Stimulated activated CD8-positive, alpha-beta memory T cell treated with anti-CD3 and anti-CD28 coated beads, Interleukin-4, amount 100 ng/mL, for 4 hours (primary cell): ENCODE measurements at places on chromosomes 2 and 18.

DNA sequence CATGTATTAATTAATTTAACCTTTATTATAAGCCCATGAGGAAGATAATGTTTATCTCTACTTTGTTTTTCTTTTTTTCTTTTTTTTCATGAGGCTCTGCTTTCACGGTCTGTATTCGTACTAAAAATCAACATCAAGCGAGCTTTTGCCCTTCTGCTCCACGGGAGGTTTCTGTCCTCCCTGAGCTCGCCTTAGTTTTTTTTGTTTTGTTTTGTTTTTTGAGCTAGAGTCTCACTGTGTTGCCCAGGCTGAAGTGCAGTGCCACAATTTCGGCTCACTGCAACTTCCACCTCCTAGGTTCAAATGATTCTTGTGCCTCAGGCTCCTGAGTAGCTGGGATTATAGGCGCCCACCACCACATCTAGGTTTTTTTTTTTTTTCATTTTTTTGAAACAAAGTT is 29.9 kb upstream of the BMPR2 start:
- no peak for DNase-seq

- no peak for DNase-seq
Observed at GRCh38 chr2:98350411-98350810, 4.2 kb downstream of the CNGA3 start.

GRCh38 chr2:31664949-31665724 is 84.4 kb upstream of the SRD5A2 start:
- no peak for DNase-seq

- no peak for DNase-seq
Observed at GRCh38 chr2:140654565-140654964, 1476.3 kb downstream of the LRP1B start.

DNA sequence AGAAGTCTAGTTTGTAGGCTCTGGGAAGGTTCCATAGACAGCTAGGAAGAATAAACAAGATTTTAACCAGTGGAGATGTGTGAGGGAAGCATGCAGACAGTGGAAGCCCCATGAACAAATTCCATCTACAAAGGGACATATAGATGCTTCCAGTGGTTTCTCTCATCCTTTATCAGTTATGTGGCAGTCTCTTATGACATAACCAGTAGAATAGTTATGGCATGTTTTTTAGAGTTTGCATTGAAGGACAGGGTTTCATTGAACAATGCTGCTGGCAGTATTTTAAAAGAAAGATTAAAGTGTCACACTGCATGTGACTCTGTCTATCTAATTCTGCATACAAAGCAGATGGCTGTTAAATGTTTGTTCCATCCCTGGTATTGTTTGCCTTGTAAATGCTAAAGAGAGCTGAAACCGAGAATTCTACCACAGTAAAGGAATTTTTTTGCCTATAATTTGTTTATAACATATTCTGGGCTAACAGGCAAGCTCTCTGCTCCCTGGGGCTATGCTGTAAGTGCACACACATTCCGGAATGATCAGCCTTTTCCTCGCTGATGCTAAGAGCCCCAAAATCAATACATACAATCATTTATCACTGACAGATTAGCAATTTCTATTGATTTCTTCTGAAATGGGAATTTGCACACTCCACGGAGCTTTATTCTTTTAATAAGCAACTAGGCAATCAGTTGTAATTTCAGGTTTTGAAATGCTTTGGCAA is 76.8 kb upstream of the PELI1 start:
- no peak for DNase-seq

DNA sequence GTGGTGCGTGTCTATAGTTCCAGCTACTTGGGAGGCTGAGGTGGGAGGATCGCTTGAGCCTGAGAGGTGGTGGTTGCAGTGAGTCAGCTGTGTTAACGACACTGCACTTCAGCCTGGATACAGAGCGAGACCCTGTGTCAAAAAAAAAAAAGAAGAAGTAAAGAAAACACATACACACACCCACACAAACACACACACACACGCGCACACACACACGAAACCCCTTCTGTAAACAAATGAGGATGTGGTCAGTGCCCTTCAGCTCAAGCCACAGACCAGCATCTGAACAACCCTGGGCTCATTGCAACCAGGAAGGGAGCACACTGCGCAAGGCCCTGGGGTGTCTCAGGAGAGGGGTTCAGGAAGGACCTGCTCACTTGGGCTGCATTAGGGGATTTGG is 47.9 kb upstream of the KCNF1 start:
- DNase-seq, result no peak

DNA sequence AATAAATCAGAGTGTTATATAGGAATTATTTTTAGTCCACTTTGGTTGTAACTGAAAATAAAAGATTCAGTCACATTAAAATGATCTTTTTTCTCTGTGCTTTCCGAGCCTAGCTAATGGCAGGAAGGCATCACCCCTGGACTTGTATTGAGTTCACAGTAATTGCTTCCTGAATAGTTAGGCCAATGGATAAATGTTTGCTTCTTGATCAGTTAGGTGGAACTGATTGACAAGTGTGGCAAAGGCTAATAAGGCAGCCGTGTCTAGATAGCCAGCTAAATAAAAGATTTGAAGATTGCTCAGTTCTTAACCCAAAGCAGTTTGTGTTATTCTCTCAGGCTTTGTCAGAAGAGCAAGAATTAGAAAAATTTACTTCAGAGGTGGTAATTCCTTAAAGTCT is 20.8 kb downstream of the FAM171B start:
- DNase-seq, result no peak

GRCh38 chr2:174824068-174824467 is 59.8 kb upstream of the CHRNA1 start:
- DNase-seq, result no peak

GRCh38 chr2:238802957-238803356 is 44.9 kb upstream of the TWIST2 start:
- no peak for DNase-seq

GRCh38 chr2:128369108-128369555 is 50.5 kb upstream of the HS6ST1 start:
- no peak for DNase-seq

DNA sequence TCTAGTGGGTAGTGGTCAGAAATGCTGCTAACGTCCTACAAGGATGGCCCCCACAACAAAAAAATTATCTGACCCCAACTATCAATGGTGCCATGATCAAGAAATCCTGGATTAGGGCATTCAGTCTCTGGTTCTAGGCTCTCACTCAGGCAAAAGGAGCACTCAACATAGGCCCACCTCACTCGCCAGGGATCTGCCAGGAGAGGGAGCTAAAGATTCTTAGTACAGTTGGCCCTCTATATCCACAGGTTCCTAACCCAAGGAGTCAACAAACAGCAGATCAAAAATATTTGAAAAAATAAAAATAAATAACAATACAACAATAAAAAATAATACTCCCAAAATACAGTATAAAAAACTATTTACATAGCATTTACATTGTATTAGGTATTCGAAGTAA is 10.0 kb downstream of the SLC4A5 start:
- DNase-seq, result no peak

- DNase-seq, result no peak
Observed at GRCh38 chr2:234579231-234579962, 82.5 kb upstream of the ARL4C start.

GRCh38 chr2:27296481-27296880 is 11.8 kb downstream of the UCN start:
- DNase-seq, result no peak

- DNase-seq, result no peak
Observed at GRCh38 chr18:48575301-48575657, 36.4 kb downstream of the CTIF start.

DNA sequence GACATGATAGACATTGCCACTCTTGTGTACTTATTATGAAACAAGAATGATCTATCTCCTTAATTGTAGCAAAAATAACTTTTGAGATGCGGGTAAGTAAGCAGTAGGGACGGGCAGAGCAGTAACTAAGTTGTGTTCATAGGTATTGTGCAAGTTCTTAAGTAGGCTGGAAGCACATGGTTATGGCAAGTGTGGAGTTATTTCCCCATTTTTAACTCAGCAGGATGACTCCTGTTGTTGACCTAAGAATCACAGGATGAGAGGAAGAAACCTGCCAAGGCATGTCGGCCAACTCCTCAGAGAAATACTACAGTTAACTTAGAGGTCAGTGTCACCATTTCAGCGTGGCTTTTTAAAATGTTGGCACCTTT is 51.1 kb upstream of the FN1 start:
- no peak for DNase-seq

DNA sequence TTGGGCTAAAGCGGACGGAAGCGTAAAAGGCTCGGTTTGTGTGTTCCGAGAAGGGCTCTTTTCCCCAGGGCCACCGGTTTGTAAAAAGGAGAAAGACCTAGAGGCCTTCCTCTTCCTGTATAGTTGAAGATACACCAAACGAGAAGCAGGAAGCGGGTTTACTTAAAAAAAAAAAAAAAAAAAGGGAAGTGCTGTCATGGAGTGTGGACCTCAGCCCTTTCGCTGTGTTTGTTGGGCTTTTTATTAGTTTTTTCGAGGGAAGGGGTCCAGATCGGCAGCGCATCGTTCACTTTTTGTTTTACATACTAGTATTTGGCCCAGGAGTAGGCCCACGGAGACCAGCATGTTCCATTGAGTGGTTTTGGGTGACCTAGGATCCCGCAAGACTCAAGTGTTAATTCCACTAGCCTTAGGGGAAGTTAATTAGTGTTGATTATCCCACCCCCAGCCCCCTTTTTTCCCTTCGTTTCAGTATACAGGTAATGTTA is 676 bp downstream of the ACTR2 start:
- peak; percentile 28 for DNase-seq

DNA sequence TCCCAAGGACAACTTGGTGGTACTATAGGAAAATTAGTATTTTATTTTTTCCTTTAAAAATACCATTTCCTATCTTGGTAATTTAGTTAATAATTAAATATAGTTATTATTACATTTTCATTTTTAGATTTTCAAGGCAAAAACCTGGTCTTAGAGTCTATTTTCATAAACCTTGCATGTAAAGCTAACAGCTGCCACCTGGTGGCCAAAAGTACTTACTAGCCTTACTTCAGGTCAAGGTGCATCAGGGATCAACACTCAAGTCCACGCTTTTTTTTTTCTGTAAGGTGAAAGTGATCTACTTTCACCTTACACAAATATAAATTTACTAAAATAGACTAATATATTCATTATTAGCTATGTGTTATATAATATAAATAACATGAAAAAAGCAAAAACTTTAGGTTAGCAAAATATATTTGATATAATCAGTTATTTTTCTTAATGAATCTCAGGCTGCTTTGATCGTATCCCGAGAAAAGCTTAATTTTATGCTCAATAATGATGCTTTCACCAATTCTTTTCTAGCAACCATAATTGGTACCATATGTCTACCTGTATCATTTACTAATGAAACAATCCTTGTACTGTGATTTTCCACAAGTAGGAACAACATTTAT is 62.5 kb downstream of the RELCH start:
- DNase-seq, result peak; percentile 57

DNA sequence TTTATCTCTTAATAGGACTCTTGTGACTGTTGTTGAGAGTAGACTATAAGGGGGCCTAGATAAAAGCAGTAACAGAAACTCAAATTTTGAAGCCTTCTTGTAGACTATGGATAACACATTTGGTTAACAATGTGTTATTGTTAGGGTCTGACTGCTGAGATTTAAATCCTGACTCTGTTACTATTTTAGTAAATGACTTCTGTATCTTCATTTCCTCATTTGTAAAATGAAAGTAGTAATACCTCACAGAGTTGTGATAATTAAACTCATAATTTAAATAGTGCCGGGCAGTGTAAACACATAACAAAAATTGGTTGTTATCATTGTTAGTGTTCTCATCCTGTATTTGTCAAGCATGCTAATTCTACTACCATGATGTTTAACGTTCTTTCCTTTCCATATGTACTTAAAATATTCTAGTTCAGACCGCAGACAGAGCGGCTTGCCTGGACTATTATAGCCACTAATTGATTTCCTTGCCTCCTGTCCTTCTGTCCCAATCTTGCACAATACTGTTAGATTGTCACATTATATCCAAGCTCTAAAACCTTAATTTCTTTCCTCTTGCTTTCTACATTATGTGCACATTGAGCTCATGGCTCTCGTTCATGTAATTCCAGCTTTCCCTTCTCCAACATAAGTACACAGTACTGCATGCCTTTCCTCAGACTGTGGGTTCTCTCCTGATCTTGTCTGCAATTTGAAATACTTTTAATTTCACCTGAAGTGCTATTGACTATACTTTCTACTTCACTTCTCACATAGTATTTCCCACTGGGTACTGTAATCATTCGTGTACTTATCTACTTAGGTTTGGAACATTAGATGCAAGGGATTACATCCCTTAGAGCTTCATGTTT is 48.4 kb downstream of the RBBP8 start:
- no peak for DNase-seq

DNA sequence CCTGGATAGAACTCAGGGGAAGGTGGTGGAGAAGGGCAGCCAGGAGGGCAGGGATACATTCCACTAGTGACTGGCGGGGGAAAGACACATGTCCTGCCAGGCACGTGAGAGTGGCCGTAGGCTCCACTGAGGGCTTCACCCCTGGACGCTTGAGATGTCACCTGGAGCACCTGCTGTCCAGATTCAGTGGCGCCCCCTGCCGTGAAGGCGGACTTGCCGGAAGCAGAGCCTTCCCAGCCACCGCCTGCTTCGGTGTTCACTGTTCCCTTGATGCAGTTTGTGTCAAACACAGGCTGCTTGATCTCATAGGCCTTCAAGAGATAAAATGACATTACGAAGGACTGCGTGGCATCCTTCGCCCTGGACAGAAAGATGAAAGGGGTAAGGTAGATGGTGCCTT is 335.3 kb downstream of the ZNF521 start:
- DNase-seq, result no peak

- no peak for DNase-seq
Observed at GRCh38 chr2:54666634-54667265, 56.7 kb upstream of the EML6 start.

DNA sequence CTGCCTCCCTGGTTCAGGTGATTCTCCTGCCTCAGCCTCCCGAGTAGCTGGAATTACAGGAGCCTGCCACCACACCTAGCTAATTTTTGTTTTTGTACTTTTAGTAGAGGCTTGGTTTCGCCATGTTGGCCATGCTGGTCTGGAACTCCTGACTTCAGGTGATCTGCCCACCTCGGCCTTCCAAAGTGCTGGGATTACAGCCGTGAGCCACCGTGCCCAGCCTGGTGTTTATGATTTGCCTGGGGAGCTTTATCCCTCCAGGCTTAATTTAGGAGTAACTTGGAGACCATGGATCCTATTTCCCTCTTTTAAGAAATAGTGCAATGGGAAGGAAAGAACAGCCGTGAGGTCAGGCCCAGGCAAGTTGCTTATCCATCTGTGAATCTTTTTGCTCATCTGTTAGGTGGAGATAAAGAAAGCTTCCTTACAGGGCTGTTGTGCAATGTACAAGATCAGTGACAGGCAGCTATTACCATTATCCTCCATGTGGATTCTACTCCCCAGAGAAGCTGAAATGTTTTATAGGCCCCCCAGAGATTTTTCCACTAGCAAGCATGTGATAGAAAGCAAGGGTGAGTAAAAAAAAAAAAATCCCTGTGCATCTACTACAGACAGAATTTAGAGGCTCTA is 104.9 kb upstream of the MGAT5 start:
- no peak for DNase-seq

DNA sequence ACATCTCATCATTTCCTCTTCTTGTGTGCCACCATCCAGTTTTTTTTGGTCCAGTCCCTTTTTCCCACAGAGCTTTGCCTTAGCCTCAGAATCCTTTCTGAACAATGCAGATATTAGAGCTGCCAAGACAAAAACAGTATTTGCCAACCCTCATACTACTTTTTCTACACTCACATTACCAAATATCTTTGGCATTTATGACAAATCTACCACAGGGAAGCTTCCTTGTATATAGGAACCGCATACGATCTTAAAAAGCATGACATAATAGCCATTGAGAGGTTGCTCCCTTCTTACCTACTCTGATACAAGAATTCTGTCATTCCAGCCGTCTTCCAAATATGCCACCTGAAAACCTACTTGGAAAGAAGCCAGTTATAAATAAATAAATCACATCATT is 9.4 kb downstream of the ZNF24 start:
- no peak for DNase-seq

GRCh38 chr2:38485734-38486133 is 108.7 kb upstream of the ATL2 start:
- DNase-seq, result no peak
